Peyer's patch (tissue), 4 donors: ENCODE measurements at places on chromosomes 3 and 15.
A peak's percentile ranks its signal among the peaks of the same experiment; 100 is the strongest.

DNA sequence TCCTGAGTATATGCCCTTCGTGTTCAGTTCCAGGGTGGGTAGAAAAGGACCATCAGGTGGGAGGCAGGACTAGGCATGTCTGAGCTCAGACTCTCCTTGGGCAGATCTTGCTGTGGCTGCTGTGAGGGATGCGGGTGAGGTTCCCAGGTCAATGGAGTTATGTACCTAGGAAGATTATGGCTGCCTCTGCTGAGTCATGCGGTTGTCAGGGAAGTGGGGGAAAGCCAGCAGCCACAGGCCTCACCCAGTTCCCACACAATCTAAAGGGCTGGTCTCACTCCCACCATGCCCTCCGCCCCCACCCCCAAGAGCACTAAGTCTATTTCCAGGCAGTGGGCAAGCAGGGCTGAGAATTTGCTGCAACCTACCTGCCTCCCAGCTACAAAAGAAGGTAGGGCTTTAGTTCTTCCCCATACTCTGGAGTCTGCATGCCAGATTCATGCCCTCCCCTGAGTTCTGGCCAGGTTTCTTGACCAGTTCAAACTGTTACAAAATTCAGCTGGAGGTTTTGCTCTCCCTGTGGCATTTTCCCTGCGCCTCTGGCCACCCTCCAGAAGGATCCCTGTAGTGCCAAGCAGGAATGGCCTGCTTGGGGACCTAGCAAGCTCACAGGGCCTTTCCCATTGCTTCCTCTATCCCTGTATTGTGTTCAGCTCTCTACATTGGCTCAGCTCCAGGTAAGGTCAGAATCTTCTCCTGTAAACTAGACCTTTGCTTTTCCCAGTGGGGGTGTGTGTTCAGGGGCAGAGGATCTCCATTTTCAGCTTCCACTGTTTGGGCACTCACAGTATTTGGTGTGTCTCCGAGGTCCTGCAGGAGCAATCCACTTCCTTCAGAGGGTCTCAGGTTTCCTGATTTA, 12.7 kb upstream of the TMCO5A start:
- no peak for DNase-seq

GRCh38 chr3:55097441-55097840, 169.6 kb upstream of the LRTM1 start:
- no peak for DNase-seq

DNA sequence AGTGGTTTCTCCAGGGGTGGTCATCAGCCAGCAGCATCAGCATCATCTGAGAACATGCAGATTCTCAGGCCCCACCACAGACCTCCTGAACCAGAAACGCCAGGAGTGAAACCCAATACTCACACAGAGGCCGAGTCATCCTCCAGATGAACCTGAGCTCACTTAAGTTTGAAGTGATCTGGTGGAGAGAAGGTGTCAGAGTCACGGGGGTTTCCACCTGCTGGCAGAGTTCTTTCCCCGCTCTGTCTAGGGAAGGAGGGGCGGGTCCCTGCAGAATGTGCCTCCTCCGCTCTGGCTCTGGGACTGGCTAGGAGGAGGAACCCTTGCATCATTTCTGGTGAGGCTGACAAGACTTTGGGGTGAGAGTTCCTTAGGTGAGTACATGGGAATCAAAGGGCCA, 13.3 kb upstream of the KIF23 start:
- DNase-seq: no peak

GRCh38 chr3:88984256-88984655, 123.2 kb upstream of the EPHA3 start:
- DNase-seq: no peak

DNA sequence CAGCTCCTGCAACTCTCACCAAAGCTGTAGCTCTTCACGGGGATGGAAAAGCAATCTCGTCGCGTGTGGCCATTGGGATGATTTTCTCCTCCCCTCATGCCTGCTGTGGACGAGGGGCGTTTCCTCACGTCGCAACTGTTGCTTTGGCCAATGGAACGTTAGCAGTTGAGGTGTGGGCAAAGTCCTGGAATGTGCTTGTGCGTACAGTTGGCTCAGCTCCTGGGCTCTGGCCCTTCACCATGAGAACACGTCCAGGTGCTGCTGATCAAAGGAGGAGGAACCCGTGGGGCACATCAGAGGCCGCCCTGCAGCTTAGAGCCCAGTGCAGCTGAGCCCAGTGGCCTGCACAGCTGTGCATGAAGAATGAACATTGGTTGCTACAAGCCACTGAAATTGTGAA, 186.1 kb downstream of the TJP1 start:
- DNase-seq: peak; percentile 71

- DNase-seq: no peak
Observed at GRCh38 chr3:126081618-126082361, 2.1 kb downstream of the SLC41A3 start.

GRCh38 chr15:73905225-73905827, 20.9 kb upstream of the LOXL1 start:
- no peak for DNase-seq

GRCh38 chr3:43043793-43044192, 62.1 kb downstream of the POMGNT2 start:
- no peak for DNase-seq

GRCh38 chr15:85745525-85746150, 49.1 kb downstream of the KLHL25 start:
- no peak for DNase-seq

GRCh38 chr3:50147861-50148260, 7.3 kb upstream of the SEMA3F start:
- DNase-seq: no peak

DNA sequence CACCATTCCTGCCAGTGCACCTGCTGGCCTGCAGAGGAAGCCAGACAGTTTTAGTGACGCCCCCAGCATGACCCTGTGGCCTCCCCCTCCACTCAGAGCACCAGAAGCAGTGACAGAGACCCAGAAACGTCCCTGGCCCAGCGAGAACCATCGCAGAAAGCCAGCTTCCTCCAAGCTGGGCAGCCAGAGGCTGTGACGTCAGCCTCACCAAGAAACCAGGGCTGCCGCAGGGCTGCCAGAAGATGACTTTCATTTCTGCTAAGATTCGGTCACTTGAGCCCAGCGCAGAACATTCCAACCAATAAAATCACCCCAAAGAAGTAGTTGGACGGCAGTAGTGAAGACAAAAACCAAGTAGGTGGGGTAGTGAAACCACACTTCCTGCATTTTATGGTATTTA, 29.6 kb upstream of the RPL32 start:
- DNase-seq: peak; percentile 69

DNA sequence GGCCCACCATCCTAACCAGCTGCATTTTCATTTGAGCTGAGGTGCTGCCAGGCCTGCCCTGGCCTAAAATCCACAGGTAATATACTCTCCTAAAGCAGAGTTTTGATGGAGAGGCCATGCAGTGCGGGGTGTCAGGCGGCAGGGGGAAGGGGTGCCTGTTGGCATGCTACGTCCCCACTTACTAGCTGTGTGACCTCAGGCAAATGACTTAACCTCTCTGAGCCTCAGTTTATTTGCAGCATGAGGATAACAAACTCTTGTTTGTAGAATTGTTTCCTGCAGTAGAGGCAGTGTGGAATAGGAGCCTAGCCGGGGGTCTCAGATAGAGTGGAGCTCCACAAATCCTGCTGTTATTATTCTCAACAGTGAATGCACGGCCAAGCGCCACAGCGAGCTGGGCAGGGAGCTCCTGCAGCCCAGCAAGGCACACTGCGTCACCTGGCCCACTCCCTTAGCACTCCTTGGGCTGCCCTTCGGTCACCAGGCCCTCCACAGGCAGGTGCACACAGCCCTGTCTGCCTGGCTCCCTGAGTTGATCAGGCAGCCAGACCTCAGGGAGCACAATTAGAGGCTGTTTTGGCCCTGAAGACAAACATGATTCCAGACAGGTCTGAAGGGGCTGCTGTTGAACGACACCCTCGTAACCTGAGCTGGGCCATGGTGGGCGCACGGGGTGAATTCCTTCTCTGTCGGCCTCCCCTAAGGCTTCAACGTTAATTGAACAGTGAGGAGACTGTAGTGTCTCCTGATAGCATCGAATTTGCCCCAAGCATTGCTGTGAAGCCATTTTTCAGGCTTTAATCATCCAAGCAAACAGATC, 248.8 kb upstream of the LYSMD4 start:
- no peak for DNase-seq

GRCh38 chr15:62262305-62262941, 97.3 kb upstream of the C2CD4B start:
- no peak for DNase-seq

- DNase-seq: no peak
Observed at GRCh38 chr3:106302451-106303221, 433.8 kb upstream of the CBLB start.

DNA sequence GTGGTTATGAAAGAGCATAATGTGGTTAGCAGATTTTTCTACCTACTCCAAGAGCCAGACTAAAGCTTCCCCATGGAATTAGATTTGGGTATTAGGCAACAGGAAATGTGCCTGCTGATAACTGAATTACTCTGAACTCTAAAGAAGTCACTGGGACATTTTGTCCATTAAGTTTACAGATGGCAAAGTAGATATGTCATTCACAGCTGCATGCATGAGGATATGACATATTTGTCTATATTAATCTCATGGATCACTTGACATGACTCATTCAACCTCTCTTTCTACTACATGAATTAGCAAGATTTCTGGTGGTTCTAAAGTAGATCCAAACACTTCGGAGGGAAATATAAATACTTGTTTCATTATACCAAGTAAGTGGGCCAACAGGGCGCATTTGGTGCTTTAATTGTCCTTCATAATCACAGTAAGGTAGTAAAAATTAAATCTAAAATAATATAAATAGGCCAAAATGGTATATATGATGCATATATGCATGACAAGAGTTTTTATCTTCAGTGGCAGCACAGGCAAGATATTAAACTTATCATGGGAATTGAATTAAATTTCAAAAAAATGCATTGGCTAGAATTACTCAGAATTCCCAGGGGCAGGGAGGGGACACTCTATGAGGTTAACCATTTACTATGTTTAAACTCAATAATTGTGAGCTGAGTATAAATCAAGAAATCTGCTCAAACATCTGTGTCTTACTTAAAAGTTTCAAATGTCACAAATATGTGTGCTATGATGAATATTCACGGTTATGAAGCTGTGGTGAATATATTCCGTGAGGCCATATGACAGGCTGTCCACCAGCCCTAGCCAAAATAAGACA, 365.3 kb upstream of the KCNMB2 start:
- no peak for DNase-seq

DNA sequence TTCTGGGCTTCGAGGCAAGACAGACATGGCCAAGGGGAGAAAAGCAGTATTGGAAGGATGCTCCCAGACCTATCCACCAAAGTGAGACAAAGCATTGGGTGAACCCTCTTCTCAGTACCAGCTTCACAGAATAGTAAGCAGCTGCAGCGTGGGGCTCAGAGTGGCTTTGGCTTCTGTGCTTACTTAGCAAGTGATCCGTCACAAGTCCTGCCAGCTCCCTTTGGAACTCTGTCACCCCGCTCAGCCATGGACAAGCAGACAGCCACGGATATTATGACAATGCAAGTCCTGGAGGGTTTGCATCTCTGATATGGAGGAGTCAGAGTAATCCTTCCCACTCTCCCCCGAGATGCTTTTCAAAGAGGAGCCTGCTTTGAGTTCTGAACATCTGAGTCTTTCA, 90.8 kb downstream of the SLCO3A1 start:
- DNase-seq: no peak

DNA sequence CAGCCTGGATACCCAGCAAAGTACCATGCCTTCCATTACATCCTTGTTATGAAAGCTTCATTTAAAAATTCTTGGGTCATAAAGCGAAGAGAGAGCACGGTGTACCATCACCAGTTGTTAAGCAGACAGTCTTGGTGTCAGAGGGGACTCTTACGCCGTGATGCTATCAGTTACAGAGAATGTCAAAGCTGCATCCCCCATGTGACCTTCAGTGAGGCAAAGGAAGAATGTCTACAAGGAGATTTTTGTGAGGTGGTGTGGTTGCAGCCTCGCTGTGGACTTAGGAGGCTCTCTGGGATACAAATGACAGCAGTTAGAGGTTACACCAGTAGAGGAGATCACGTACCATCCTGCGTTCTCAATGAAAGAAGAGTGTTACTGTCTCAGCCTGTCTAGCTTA, 278.3 kb downstream of the FEZF2 start:
- no peak for DNase-seq

DNA sequence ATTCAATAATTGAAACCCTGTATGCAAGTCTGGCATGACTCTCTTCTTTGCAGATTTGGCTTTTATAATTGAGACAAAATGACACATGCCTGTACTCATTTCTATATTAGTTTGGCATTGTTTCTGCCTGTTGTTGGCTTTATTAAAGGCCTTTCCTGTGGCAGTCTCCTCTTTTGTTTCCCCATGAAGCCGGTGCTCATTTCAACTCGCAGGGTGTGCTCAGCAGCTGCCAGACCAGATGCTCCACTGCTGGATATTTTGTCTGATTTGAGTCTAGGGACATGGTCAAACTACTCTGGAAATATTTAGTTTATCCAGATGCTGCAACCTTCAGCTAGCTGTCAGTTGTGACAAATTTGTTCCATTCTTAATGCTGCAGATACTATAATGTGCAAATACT, 445.3 kb downstream of the NAALADL2 start:
- no peak for DNase-seq

DNA sequence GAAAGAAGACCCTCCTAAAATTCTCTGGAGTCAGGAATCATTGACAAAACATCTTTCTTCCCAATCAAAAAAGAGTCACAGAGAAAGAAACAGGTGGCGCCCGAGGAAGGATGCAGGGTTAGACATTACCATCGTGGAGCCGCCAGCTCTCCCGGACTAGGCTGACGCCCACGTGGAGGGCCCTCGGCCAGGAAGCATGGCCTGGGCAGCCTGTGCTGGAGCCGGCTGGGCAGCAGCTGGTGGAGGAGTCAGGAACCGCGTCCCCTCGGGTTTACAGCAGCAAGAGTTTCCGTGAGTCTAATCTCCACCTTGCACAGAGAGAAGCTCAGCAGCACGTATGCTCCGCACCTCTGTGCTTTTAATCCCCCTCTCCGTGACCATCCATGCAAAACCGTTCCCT, 533.7 kb upstream of the ATP11B start:
- no peak for DNase-seq

GRCh38 chr3:115996420-115997108, 373.3 kb downstream of the GAP43 start:
- no peak for DNase-seq

GRCh38 chr15:50906954-50907600, 1.4 kb upstream of the AP4E1 start:
- DNase-seq: peak; percentile 84

- DNase-seq: no peak
Observed at GRCh38 chr3:35500641-35501350, 138.5 kb upstream of the ARPP21 start.

DNA sequence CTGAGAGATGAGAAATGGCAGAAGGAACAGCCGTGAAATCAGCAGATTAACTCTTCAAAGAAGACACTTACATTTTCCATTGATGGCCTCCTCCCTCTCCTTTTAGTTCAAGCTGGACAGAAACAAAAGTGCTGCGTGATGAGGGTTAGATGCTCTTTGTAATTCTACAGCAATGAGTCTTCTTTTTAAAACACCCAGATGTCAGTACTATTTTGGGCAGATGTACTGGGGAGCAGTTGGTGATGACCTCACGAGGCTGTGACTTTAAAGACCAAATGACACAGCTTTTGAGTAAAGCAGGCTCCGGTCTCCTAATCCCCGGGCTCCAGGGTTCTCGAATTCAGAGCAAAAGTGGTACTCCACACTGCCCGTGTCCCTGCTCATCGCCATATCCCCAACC, 198.2 kb downstream of the SLCO3A1 start:
- no peak for DNase-seq

- no peak for DNase-seq
Observed at GRCh38 chr3:59563072-59563605, 513.3 kb upstream of the CFAP20DC start.
